Endothelial cell of umbilical vein (primary cell): ENCODE measurements at places on chromosomes 3 and 15. TPM values are rescaled to one million over a fixed set of nuclear protein-coding genes. Genes with fewer than 3 reads are reported as not detected.
A peak's percentile ranks its signal among the peaks of the same experiment; 100 is the strongest.

DNA sequence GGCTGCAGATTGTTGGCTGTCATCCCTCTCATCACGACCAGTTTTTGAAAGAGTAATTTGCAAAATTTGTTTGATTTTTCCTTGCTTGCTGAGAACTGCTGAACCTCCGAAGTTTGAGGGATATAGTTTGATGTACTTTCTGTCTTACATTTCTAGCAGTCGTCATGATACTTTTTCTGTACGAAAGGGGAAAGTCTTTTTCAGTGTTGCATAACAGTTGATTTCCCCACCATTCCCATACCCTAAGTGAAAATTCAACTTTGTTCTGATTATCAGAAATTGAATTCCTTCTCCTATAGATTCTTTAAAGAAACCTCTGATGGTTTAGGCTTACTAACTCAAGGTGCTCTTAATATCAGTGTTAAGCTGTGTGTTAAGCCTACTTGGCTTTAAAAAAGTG, 1.6 kb downstream of the PDE8A start:
- DNase-seq: peak; percentile 18

GRCh38 chr15:87599616-87600015, 656.9 kb downstream of the NTRK3 start:
- no peak for DNase-seq

DNA sequence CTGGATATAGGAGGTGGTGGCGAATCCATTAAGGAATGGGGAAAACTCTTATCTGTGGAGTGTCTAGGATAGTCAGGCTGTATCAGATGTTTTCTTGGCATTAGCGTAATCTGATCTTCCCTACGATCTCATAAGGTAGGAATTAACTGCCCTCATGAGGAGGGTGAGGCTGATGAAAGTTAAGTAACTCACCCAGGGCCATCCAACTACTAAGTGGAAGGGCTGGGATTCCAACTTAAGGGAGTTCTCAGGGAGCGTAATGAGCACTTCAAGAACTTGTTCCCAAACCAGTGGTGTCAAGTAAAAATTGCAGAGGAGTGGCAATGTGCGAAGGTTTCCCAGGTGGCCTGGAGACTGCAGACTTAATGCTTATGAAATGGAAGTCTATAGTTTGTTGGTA, 55.9 kb upstream of the OSBPL11 start:
- DNase-seq: no peak

DNA sequence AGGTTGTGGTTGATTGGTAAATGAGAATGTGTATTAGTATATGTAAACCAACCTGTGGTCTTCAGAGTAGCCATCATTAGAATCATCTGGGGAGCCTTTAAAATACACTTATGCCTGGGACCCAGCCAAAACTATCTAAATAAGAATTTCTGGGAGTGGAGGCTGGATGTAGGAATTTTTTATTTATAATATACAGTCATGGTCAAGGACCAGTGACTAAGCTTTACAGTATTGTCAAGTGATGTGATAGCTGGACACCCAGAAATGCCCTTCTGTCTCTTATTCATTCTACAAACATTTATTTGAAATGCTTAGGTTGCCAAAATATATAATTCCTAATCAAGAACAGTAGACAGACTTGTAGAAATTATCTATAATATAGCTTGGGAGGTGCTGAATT, 132.2 kb downstream of the MBNL1 start:
- no peak for DNase-seq

GRCh38 chr15:71250936-71251583, 135.8 kb downstream of the THSD4 start:
- peak; percentile 52 for DNase-seq

- DNase-seq: no peak
Observed at GRCh38 chr3:122183893-122184590, 574 bp downstream of the CASR start.

DNA sequence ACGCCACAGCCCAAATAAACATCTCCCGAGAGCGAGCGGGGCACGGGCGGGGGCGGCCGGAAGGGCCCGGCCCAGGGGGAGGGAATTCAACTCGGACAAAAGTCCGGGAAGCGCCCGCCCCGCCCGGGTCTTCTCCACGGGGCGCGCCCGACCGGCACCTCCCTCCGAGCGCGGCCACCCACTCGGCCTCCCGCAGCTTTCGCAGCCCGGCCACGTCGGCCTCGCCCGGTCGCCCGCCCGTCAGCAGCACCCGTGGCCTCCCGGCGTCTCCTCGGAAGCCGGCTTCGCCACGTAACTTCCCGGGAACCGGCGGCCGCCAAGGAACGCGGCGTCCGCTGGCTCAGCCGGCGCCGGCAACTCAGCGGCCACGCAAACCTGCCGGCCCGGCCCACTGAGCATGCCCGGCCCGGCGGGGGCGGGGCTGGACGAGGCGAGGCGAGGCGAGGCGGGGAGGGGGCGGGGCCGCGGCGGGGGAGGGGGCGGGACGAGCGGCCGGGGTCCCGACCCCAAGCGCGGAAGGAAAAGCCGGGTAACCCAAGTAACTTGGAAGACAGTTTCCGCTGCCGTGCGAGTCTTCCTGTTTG, at the start of gene TJP1:
TSS of gene TJP1 (minus strand) at position 369 of the 584 bp plus-strand sequence. CDS start 440 bp downstream, outside the sequence.
- DNase-seq: peak; percentile 72

Gene GFM1
- polyA plus RNA-seq: 12.1 and 14.9 TPM in 2 replicates

Gene IL5RA
- polyA plus RNA-seq: not detected in 2 replicates
